Heart left ventricle (tissue), 16 donors: ENCODE measurements at places on chromosomes 2 and 18. TPM values are rescaled to one million over a fixed set of nuclear protein-coding genes. Genes with fewer than 3 reads are reported as not detected.

- no peak for DNase-seq
Observed at GRCh38 chr18:73952296-73952946, 195.2 kb downstream of the FBXO15 start.

GRCh38 chr2:12641441-12641840 is 75.3 kb upstream of the TRIB2 start:
- no peak for DNase-seq

DNA sequence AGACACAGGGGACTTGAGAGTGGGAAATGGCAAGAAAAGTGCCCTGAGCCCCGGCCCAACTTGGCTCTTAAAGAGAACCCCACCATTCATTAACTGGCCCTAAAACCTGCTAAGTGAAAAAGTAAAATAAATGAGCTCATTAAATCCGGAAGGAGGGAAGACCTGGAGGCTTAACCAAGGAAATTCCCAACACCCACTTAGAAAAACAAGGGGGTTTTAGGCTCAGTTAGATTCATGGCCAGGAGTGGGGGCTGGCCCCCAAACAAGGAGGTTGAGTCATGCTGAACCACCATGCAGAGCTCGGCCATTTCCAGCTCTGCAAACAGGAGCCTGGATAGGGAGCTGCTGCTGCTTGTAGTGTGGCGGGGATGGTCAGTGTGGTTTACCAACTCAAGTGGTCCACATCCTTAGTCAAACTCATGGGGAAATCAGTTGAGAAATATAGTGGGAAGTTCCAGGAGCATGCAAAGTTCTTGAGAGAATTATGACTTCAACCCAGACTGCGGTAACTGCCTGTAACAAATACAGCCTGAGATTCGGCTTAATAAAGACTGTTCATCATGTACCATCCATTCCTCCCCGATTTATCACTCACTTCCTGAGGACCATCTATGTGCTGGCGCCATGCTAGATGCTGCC is 39.7 kb upstream of the MRPL19 start:
- no peak for DNase-seq

Gene CFAP65
- not detected for total RNA-seq

DNA sequence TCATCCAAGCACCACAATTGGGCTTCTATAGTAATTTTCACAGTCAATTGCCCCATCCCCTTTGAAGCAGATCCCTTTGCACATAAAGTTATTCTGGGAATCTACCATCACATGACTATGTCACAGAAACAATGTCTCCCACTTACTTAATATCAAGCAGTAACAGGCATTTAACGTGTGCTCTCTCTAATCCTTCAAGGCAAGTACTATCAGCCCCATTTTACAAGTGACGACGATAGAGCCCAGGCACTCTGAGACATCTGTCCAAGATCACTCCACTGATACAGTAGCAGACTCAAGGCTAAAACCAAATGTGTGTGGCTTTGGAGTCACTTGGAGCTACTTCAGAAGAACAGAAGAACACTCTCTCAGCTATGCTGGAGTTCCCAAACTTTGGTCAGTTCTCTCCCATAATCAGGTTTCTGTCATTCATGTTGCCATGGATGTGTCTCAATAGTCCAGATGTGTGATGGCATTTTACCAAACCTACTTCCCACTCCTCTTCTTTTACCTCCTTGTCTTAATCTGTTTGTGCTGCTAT is 39.7 kb downstream of the PID1 start:
- DNase-seq: no peak

Gene DAW1
- total RNA-seq: 0.44 TPM

DNA sequence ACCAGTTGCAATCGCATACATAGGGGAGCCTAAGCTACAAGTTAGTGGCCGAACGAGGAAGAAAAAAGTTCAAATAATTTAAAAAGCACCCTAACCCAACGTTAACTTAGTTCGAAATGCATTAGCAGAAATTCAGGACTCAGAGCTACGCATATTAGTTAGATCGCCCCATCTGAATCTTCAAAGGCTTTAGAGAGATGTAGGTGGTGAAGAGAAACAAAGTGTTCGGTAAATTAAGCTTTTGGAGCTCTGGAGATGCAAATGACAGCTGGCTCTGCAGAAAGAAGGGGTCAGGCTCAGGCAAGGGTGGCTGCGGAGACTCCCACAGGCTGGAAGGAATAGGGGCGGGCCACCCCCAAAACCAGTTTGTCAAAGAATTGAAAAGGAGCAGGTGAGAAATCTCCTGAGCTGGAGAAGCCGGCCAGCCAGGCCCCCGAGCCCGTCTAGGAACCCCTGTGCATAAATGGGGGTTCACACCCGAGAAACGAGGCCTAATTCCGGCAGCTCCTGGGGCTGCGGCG is 621 bp downstream of the TXNL1 start:
- DNase-seq: no peak

DNA sequence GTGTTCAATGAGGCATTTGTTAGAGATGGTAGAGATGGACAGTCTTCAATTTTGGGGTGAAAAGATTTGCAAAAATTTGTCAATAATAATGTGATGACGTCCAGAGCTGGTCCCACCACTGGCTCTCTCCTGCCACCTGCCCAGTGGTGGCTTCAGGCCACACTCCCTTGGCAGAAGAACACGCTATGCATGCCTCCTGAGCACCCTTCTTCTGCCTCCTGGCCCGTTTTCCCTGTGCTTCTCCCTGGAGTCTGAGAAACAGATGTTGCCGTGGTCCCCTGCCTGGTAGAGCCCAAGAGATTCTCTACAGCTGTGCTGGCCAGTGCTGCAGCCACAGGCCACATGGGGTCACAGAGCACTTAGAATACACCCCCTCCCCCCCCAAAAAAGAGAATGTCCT is 33.6 kb downstream of the INPP5D start:
- DNase-seq: no peak

Gene RTP5
- not detected for total RNA-seq

DNA sequence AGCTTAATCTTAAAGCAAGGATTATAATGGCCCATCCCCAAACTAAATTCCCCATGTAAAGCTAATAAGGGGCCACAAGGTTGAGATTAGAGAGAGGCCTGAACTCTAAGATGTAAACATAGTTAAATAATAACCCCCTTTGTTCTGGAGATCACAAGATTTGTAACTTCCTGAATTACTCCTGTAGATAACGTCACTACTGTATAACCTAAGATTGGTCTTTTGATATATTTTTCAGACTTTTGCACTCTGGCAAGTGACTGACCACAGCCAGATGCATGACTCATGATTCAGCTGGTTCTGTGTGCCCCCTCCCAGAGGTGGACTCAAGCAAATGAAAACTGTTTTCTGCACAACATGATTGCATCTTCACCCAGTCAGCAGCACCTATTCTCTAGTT is 686.0 kb upstream of the DDX18 start:
- DNase-seq: no peak

- DNase-seq: no peak
Observed at GRCh38 chr2:19244460-19245363, 113.7 kb downstream of the OSR1 start.

- no peak for DNase-seq
Observed at GRCh38 chr2:36451512-36451911, 95.9 kb downstream of the CRIM1 start.

DNA sequence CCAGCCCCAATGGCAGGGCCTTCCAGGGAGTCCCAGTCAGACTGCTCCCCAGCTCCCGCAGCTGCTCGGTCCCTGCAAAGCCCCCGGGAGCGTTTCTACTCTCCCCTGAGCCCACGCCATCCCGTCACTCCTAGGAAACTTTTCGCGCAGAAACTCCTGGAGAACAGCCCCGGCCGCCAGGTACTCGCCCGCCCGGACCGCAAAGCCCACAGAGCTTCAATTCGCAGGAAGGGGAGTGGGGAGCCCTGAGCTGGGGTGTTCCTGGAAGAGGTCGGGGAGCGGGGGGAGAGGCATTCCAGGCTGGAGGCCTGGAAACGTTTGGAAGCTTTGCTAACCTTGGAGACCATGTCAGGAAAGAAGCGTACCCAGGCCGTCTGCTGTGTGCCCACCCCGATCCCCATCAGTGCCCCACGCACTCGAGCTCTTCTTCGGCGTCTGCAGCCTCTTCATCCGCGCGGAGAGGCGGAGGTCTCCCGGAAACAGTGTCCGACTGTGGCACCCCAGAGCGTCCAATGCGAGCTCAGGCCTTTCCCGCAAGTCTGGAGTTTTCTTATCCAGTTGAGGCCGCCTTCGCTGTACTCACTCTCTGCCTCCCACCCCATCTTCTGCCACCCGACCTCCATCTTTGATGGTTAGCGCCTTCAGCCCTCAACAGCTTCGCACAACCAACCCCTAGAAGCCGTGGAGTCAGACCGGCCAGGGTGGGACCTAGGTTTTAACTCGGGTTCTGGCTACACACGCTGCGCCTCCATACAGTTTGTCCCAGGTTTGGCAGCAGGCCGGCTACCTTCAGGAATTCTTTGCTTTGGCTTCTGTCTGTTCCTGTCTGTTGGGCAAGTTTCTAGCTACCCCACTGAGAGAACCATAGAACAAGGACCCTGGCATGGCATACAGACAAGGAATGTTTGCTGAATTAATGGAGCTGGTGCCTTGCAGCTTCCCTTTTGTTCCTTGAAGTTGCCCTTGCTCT is 3.7 kb downstream of the PCGF1 start:
- no peak for DNase-seq

Gene ITM2C
- total RNA-seq: 30.1 TPM

Gene MSH6
- total RNA-seq: 27.0 TPM

- DNase-seq: no peak
Observed at GRCh38 chr2:142484111-142484510, 353.3 kb upstream of the LRP1B start.

- no peak for DNase-seq
Observed at GRCh38 chr2:151669585-151670081, 64.6 kb downstream of the NEB start.

Gene ANKRD30B
- total RNA-seq: 0.27 TPM

DNA sequence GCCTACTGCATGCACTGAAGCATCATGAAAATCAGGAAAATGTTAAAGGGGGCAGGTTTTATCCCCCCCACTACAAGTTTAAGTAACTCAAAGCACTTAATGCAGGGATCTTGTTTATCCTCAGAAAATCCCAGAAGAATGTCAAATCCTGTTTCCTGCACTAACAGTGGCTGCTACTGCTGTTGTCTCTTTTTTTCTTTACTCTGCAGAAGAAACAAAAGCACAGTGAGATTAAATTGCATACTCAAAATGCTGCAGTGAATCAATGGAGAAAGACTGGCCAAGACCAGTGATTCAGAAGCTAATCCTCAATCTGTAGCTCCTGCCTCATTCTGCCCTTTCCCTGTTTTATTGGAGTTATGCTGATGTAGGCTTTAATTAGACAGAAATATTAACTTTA is 332.3 kb upstream of the FIGN start:
- no peak for DNase-seq

DNA sequence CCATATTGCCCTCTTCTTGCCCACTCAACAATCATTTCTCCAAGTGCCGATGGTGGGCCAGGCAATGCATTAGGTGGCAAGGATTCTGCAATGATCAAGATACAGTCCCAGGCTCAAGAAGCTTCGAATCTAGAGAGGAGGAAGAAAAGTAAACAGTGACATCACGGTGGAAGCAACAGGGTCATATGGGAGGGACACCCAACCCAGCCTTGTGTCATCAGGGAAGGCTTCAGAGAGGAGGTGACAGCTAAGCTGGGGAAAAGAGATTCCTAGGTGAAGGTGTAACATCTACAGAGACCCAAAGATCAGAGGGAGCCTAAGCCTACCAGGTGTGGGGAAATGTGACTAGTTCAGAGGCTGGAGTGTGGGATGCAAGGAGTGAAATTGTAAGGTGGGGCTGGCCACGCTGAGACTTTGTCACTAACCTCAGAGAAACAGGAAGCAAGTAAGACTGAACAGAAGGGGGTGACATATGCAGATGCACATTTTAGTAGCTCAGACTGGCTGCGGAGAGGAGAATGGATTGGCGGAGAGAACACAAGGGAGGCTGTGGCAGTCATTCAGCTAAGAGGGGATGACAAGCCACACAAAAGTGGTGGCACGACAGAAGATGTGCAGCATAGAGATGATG is 104.9 kb downstream of the ANKRD44 start:
- no peak for DNase-seq

GRCh38 chr2:223262946-223263345 is 211.0 kb downstream of the KCNE4 start:
- DNase-seq: no peak

DNA sequence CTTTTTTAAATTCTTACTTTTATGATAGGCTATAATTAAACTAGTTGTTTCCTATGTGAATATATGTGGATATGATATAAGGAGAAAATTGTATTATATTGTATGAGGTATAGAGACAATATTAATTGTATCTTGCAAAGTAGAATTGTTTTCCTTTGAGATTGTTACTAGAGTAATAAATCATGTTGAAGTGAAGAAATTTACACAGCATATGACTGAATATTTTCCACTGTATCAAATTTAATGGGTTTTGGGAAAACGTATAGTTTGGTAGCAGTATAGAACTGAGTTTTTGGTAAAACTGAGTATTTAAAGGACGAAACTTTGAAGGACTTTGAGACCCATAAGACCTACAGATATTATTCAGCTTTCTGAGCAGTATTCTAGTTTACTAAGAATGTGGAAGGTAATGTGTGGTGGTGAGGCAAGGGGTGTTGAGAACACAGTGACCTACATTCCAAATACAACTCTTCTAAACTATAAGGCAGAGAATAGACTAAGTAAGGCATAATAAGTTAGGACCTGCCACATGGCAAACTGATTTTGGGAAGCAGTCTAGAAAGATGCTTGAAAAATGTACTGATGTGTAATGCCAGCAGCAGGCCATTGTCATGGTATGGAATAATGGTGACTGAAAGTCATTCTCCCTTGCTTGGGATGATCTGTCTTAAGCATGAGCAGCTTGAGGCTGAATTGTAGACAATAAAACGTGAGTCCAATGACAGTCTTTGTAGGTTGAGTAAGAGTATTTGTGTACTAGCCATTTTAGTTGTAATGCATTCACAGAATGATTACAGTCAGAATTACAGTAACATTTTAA is 29.6 kb downstream of the PKP4 start:
- no peak for DNase-seq

DNA sequence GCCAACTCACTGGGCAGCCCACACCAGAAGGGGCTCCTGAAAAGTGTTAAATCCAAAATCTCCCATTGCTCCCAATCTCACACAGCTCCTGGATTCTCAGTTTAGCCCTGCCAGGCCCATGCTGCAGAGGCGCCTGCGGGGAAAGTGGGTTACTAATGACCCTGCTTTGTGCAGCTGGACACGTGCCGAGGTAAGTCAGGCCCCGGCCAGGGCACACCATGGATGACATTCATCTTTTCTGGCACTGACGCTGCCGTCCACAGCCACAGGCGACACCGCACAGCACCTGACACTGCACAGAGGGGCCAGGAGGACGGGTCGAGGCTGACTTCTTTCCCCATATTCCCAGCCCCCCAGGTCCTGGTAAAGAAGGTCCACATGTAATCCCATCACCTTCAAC is 193.5 kb downstream of the EIPR1 start:
- DNase-seq: no peak

DNA sequence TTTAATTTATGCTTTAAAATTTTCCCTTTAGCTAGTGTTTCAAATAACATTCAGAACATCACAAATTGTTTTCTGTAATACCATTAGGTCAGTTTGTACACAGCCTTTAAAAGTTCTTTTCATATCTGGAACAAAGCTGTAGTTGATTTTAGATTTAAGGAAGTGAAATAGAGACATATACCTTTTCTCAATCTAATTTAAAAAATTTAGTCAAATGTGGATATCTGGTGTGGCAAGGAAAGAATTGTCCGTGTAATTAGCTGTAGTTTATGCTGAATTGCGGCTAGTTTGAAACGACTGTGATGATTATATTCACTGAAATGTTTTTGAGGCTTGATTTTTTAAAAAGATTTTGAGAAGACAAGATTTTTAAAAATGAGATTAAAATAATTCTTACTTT is 59.9 kb downstream of the EML6 start:
- DNase-seq: no peak

- no peak for DNase-seq
Observed at GRCh38 chr2:95053543-95053942, 28.0 kb downstream of the MAL start.

Gene DNAJC5G
- 0.36 TPM for total RNA-seq

- DNase-seq: no peak
Observed at GRCh38 chr2:161102770-161103450, 57.3 kb upstream of the TANK start.
